ENCODE measurements at places on chromosomes 3 and 15. TPM values are rescaled to one million over a fixed set of nuclear protein-coding genes. Genes with fewer than 3 reads are reported as not detected.
A peak's percentile ranks its signal among the peaks of the same experiment; 100 is the strongest.

Gene DAZL
- 2.9 TPM for total RNA-seq

Gene PPARG
- total RNA-seq: 2.9 TPM

Gene SKOR1
- total RNA-seq: 0.96 TPM

Gene FGF7
- 32.7 TPM for total RNA-seq

Gene FEZF2
- 1.9 TPM for total RNA-seq

- DNase-seq: no peak
Measured at GRCh38 chr3:177262396-177262795, 65.1 kb upstream of the TBL1XR1 start.

DNA sequence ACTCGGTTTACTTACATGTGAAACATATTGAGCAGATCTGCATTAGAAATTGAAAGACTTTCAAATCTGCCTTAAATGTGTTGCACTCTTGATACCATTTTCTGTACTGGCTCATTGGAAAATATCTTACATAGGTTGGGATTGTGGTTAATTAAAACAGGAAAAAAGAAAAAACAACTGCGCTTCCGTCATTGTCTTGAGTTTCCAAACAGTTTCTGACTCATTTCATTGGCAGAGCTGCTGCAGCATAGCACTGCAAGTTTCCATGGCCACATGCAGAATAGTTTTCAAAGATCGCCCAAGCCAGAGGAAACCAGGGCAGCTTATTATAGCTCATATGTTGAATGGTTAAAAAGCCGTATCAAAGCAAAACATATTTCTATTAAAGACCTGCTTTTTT is 446.6 kb upstream of the BCHE start:
- DNase-seq: peak; percentile 31

DNA sequence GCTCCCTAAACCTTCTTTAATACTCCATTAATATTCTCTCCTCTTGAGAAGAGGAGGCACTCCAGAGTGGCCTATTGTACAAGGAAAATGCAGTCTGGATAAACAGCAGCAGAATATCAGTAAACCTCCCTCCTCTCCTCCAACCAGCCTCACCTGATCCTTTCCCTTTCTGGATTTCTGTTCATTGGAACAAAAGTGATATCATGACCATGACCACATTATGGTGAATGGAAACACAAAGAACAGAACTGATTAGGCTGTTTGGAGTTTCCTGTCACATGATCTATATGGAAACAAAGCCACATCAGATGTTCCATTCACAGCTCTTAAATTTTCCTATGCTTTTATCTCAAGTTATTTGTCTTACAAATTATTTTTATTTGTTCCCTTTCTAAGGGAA is 14.6 kb downstream of the C2CD4B start:
- DNase-seq: no peak

- DNase-seq: no peak
Measured at GRCh38 chr15:40349163-40349562, 1.7 kb upstream of the PHGR1 start.

DNA sequence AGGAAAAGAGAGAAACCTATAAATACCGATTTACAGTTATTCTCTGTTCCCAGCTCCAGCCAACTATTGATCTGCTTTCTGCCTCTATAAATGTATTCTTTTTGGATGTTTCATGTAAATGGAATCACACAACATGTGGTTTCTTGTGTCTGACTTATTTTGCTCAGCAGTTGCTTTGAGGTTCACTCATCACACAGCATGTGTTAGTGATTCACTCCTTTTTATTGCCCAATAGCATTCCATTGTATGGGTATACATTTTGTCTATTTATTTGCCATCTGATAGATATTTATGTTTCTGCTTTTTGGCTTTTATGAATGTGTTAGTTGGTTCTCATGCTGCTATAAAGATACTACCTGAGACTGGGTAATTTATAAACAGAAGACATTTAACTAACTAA is 23.6 kb downstream of the CCR1 start:
- DNase-seq: no peak

DNA sequence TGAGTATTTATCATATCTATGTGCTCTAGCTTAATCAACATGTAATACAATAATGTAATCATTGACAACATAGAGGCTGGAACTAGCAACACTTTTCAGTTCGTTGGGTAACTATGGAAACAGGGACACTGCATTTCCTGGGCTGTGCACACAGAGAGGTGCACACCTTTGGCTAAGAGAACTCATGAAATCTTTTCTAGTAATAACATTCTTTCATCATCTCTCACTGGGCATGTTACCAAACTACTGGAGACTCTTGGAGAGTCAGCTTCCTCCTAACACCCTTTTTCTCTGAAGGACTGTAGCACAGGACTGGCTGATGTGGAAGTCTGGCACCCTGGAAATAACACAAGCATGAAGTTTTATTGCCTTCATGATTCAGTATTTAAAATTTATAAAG is 135.6 kb downstream of the KCNMB2 start:
- peak; percentile 83 for DNase-seq

GRCh38 chr15:66802025-66803001 is 100.3 kb downstream of the SMAD6 start:
- DNase-seq: peak; percentile 65

GRCh38 chr3:126676919-126677705 is 22.2 kb upstream of the TXNRD3 start:
- no peak for DNase-seq

DNA sequence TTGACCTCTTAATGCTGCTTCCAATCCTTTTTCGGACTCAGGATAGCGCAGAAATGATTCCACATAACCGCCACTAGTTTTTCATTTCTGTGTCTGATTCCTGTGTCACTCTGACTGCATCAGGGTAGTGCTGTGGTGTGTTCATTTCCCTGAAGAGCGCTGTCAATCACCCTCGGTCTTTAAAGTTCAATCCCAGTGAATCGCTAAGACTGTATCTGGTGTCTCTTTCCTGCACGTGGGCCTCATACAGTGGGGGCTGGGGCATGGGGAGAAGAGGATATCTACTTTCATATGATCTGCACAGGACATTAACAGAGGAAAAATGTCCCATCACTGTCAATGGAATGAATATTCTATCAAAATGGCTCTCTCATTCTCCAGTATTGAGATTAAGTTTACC is 32.9 kb upstream of the BNIP2 start:
- DNase-seq: no peak

DNA sequence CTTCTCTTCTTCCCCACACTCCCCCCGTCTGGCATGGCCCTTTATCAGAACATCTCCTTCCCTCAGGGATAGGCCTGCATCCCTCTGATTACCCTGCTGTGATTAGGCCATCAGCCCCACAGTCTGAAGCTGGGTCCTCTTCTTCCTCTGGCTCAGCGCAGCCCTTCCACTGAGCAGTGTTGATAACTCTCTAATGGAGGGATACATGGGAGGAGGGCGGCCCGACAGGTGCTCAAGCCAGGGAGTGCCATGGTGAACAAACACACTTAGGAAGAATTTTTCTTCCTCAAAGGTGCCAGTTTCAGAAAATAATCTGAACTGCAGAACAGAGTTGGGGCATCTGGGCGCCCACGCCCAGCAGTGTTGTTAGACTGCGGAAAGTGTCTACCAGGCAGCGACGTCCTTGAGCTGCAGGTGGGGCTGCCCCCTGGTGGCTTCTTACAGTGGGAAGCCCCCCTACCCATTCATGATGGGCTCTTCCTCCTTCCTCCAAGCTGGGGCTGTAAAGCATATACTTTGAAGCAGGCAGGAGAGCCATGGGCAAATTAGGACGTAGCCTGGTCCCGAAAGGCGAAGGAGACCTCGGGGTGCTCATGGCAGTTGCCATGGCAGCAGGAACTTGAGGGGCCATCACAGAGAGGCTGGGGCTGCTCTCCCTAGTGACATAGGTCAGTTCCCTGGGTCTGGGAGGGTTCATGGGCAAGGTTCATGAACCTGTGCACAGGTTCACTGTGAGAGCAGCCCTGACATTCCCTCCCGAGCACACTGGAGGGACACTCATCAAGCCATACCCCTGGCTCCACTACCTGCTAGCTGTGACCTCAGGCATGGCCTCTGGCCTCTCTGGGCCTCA is 33.2 kb upstream of the NR2C2 start:
- DNase-seq: no peak

All from umbilical cord (tissue), 2 donors.